ENCODE measurements at places on chromosomes 4 and X.

GRCh38 chrX:55159551-55159950, 60.6 kb upstream of the PAGE5 start:
- no peak for DNase-seq

DNA sequence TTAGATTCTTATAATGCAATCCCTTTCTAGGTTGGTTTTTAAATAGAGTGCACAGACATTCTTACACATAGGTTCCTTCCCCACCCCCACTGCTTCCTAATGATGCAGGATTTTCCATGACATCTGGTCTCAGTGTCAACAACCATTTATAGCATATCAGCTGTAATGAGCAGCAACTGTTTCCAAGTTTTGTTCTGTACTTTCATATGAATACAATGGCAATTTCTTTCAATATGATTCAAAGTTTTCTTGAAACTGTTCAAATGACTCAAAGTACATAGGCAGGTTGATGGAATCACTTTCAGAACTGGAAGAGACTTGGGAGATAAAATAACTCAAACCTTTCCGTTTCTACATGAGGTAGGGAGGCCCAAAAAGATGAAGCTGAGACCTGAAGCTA, 220.7 kb downstream of the CAMK2D start:
- DNase-seq: no peak

- peak; percentile 16 for DNase-seq
Measured at GRCh38 chrX:140467211-140467610, 37.7 kb downstream of the SOX3 start.

GRCh38 chr4:42789041-42789567, 103.4 kb upstream of the GRXCR1 start:
- no peak for DNase-seq

DNA sequence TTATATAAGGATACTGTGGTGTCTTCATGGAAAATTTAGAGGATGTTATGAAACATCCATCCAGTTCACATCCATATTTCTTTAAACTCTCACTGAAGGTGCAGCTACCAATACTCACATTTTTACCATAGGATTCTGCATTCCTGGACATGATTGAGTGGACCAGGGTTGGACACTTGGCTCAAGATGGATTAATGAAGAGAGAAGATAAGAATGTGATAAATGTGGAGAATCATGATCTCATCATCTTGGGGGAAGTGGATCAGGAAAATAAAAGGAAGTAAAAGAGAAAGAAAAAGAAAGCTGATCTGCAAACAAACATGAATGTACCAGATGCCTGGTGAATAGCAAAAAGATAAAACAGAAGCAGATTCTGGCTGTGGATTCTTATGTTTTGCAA, 175.4 kb downstream of the NPFFR2 start:
- DNase-seq: no peak

DNA sequence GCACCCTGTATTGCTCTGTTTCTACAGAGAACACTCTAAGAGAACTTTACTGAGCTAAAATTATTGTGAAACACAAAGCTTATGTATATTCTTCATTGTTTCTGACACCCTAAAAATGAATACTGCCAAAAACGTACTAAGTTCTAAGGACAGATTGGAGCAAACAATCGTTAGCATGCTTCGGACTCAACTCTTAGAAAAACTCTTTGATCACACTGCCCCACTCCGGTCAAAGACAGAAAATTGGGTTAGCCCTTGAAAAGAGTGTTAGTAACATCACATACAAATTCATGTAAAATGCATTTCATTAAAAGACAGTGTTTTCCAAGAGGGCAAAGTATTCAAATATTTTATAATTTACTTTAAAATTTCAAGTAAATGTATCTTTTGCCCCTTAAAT, 177.4 kb downstream of the DCHS2 start:
- DNase-seq: peak; percentile 8

- DNase-seq: peak; percentile 94
Measured at GRCh38 chr4:26048378-26048882, 134.4 kb downstream of the SMIM20 start.

- DNase-seq: no peak
Measured at GRCh38 chr4:90542216-90542615, 415.0 kb downstream of the CCSER1 start.

DNA sequence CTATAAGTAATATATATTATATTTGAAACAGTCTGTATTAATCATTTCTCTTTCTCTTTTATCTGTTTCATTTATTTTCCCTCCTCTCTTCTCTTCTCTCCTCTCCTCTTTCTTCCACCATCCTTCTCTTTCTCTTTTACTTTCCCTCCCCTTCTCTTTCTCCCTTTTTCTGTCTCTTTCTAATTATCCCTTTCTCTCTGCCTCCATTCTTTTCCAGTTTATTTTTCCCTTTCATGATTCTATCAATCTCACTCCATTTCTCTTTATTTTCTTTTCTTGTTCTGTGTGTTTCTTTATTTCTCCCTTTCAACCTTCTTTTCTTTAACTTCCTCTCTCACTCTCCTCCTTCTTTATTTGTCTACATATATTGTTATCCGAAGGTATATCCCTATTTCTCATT, 399.8 kb upstream of the POU3F4 start:
- no peak for DNase-seq

DNA sequence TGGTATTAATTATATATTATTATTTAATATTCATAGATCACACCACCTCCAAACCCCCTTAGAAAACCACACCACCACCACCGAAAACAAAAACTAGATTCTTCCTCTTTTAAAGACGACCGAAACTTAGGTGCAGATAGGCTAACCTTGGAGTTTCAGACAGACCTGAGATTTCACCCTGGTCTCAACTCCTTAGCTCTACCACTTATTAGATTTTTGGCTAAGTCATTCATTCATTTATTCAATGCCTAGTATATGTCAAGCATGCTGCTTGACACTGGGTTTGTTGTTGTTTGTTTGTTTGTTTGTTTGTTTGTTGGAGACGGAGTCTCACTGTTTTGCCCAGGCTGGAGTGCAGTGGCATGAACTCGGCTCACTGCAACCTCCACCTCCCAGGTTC, 9.5 kb upstream of the BMP2K start:
- no peak for DNase-seq

- DNase-seq: no peak
Measured at GRCh38 chr4:98671131-98671530, 12.7 kb upstream of the TSPAN5 start.

DNA sequence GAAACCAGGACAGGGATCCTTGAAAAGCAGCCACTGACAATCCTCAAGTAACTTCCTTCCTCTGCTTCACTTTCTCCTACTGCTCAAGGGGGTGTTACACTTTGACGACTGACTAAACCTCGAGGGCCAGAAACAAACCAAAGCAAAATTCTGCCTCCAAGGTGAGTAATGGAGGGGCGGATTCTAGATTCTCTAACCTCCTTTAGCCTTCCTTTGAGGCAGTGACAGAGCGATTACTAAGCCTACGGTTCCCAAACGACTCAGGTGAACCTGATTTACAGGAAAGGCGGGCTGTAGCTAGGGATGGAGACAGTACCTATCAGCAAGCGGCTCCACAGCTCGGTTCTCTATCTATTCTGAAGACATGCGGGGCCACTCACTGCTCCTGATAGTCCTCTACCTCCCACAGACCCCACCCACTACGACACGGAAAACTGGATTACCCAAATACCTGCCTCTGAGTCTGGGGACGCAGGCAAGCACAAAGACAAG, 487 bp downstream of the TBCK start:
- peak; percentile 37 for DNase-seq

GRCh38 chrX:41921492-41922430, 1.6 kb downstream of the CASK start:
- peak; percentile 67 for DNase-seq

GRCh38 chr4:165709516-165709915, 163.5 kb upstream of the TLL1 start:
- DNase-seq: no peak

GRCh38 chrX:53813670-53814440, 127.3 kb upstream of the HUWE1 start:
- no peak for DNase-seq

DNA sequence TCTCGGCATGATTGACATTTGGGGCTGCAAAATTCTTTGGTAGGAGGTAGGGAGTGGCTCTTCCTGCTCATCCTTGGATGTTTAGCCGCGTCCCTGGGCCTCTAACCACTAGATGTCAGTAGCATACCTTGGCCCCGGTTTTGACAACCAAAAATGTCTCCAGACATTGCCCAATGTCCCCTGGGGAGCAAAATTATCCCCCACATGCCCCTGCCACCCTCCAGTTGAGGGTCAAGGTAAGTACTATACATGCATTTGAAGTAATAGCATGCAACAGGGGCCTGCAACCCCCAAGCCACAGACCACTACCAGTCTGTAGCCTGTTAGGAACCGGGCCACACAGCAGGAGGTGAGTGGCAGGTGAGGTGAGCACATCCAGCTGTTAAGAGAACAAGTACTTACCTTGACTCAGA, 17.6 kb upstream of the KIAA1210 start:
- DNase-seq: peak; percentile 18
